ENCODE measurements at places on chromosomes 11 and 22.

DNA sequence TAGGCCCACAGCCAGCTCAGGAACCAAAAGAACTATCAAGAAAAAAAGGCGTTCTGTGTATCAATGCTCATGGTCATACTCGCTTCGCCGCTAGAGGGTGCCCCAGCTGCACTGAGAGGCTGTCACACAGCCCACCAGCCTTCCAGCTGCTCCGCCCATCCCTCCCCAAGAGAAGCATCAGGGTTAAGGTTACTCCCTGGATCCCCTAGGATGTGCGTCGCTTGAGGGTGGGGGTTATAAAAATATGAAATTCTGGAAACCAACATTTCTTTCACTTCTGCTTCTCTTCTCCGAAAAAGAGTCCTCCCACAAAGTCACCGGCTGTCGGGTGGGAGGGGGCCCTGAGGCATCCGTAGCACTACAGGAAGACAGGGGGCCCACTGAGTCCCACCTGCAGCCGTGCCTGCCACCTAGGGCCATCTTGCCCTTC, 1.7 kb downstream of the CBX6 start:
- DNase-seq, result no peak

GRCh38 chr11:8310743-8311298, 47.1 kb upstream of the LMO1 start:
- DNase-seq, result no peak

- DNase-seq, result no peak
These were observed 56.3 kb upstream of the SLC5A12 start for GRCh38 chr11:26778000-26778757.

GRCh38 chr11:122789907-122790306, 48.4 kb upstream of the CRTAM start:
- no peak for DNase-seq

GRCh38 chr11:75816561-75817239, 1.7 kb downstream of the UVRAG start:
- DNase-seq, result no peak

GRCh38 chr22:36753120-36753802, 22.7 kb downstream of the IFT27 start:
- no peak for DNase-seq

- DNase-seq, result no peak
These were observed 731 bp upstream of the SLC37A2 start for GRCh38 chr11:125062218-125062930.

DNA sequence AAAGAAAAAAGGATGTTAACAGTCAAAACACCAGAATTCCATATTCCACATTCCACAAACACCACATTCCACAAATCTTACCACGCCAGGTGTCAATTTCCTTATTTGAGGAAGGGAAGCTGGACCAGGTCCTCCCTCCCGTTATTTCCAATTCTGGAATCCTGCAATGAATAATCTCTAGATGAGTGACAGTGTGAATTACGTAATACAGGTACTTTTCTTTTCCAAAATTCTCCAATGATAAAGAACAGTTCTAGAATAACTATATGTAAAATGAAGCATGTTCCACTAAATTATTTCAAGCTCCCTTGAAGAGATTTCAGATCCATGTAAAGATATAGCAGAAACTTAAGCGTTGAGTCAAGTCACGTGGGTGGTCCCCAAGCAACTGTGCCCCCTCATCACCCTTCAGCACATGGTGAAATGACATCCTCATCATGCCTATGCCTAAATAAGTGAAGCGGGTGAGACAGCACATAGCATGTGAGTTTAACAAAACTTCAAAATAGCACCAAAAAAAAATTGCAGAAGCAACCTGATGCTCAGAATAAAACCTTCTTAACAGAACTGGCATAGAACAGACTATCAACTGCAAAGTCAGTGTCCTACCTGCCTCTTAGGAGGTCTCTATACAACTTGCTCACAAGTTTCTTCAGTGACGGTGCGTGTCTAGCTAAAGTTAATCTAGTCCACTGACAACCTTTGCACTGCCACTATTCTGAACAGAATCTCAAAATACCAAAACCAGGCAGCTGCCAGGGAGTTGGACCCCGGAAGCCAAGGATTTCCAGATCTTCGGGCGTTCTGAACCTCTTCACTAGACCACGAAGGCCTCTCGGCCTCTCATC, 876 bp downstream of the NFRKB start:
- no peak for DNase-seq

DNA sequence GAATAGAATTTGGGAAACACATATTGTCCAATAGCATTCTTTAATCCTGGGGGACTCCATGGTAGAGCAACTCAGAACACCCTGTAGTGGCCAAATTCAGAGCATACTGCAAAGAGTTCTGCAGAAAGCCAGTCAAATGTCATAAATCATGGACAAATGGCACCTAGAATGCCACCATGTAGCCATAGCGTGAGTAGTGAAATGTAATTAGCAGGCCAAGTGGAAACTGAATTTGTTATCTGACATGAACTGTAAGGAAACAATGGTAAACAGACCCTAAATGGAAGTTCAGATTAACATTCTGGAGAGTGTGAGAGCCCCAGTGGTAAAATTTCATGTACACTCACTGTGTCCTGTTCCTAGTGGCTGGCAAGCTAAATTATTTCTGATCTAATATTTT, 7.0 kb upstream of the PRSS23 start:
- no peak for DNase-seq

GRCh38 chr22:19410941-19411689, 20.4 kb downstream of the HIRA start:
- DNase-seq, result no peak

GRCh38 chr22:42227435-42227834, 43.0 kb downstream of the TCF20 start:
- no peak for DNase-seq

GRCh38 chr11:107598225-107599139, 7.5 kb downstream of the ELMOD1 start:
- DNase-seq, result no peak

- DNase-seq, result no peak
These were observed 1.9 kb downstream of the PATL1 start for GRCh38 chr11:59666969-59667368.

DNA sequence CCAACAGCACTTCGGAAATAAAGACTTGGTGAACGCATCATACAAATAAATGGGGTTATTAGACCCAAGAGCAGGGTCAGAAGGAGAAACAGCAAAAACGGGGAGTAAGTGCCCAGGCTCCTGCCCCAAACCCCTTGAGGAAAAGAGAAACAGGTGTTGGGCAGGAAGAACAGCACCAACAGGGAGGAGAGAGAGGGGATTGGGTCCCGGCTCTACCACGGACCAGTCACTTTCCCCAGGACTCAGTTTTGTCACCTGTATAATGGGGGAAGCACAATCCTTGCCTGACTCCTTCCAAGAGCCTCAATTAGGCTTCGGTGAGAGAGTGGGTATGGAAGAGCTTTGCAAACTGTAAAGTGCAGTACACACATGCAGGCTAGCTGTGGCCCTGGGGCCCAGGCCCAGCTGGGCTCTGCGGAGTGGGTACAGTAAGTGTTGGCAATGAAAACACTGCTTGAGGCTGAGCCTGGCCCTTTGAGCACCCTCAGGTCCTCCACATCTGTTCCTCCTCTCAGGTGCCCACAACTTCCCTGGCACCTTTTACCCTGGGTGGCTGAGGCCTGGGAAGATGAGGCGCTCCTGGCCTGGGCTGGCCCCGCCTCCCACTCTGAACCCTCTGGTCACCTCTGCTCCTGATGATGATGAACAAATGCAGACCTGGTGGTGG, 8.9 kb downstream of the SLC29A2 start:
- DNase-seq, result no peak

- no peak for DNase-seq
These were observed 558.5 kb downstream of the MIAT start for GRCh38 chr22:27215871-27216270.

DNA sequence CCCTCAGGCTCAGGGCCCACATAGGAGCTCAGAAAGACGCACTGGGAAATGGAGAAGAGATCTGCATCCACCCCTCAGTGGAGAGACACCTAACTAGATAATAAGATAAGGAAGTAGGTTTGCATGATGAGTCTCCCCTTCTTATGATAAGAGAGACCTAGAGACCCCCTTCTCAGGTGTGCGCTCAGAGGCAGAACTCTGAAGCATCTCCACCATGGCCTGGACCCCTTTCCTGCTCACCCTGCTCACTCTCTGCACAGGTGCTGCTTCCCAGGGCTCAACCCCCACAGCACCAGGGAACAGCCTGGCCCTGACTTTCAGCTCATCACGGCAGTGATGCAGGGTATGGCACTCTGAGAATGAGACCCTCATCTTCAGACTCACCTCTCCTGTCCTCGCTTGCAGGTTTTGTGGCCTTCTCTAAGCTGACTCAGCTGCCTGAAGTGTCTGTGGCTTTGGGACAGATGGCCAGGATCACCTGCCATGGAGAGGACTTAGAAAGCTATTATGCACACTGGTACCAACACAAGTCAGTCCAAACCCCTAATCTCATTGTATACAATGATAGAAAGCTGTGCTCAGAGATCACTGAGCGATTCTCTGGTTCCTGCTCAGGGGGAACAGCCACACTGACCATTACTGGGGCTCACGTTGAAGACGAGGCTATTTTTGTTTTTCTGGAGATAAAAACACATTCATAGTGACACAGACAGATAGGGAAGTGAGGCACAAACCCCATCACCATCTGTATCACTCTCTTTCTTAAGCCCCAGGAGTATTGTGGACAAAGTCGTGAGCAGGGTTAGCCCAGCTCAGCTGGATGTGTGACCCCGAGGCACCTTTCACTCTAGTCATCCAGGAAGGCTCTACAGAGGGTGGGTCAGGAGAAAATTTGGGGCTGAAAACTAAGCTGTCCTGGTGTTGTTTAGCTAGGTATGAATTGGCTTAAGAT, 29.7 kb upstream of the IGLL5 start:
- DNase-seq, result no peak

DNA sequence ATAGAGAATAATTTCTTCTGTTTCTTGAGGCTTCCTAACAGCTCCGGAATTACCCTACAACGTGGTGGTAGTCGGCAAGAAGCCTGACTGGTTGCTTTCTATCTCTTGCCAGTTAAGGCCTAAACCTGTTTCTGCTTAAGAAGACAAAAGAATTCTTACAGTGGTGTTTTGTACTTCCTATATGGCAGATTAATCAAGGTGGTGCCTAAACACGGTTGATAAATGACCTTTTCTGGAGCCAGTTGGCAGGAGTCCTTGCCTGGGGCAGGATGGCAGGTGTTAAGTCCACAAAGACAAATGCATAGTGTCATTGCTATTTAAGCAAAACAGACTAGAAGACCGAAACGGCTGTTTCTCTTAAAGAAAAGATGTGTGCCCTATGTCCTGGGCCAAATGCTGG, 9.9 kb downstream of the GVQW3 start:
- no peak for DNase-seq

- DNase-seq, result no peak
These were observed 54.9 kb downstream of the P4HA3 start for GRCh38 chr11:74256378-74257133.

DNA sequence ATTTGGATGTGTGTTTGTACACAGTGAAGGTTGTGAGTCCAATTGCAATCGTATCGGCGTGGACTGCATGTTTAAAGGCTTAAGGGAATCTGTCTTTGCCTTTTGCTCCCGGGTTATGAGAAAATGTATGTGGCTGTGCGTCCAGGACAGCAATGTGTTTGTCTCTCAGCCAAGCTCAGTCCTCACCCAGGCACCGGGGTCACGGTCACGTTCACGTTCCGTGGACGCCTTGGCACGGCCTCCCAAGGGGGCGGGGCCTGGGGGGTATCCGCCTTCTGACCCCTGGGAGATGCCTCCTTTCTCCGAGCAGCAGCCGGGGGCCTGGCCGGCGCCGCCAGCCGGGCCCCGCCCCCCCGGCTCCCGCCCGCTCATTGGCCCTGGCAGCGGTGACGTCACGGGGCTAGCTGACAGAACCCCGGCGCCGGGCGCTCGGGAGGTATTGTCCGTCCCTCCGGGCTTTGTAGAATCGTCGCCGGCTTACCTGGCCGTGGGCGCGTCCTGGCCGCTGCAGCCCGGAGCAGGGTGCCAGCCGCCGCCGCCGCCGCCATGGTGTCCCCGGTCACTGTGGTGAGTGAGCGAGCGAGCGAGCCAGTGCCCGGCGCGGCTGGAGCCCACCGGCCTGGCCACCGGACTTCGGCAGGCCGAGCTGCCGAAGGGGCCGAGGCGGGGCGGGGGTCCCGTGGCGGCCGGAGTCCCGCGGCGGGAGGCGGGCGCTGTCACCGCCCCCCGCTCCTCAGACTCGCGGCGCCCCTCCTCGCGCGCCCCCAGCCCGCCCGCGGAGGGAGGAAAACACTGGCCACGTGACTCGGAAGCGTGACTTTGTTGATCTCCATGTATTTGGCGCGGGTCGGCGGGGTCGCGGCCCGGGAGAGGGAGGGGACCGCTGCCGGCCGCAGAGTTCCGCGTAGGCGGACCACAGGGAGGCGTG, at the start of gene TMEM86A:
Gene TMEM86A (plus strand): TSS at position 439 of the 928 bp plus-strand sequence. CDS start 108 bp downstream, at position 547.
- peak; percentile 84 for DNase-seq

DNA sequence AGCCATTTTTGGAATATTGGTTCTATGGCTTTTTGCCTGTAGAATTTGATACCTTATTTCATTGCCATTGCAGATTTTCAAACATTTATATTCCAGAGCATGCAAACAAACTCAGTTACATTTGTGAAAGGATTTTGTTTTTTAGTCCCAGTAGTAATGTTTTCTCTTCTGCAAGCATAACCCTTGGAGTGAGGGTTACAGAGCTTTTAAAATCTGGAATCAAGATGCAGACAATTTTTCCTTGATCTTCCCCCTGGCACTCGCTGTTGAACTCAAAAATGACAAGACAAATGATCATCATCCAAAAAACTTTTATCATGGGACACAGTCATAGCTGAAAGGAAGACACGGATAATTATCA, 20.8 kb downstream of the BBOX1 start:
- no peak for DNase-seq

- DNase-seq, result no peak
These were observed 12.3 kb upstream of the LINC01488 start for GRCh38 chr11:69468911-69469885.

DNA sequence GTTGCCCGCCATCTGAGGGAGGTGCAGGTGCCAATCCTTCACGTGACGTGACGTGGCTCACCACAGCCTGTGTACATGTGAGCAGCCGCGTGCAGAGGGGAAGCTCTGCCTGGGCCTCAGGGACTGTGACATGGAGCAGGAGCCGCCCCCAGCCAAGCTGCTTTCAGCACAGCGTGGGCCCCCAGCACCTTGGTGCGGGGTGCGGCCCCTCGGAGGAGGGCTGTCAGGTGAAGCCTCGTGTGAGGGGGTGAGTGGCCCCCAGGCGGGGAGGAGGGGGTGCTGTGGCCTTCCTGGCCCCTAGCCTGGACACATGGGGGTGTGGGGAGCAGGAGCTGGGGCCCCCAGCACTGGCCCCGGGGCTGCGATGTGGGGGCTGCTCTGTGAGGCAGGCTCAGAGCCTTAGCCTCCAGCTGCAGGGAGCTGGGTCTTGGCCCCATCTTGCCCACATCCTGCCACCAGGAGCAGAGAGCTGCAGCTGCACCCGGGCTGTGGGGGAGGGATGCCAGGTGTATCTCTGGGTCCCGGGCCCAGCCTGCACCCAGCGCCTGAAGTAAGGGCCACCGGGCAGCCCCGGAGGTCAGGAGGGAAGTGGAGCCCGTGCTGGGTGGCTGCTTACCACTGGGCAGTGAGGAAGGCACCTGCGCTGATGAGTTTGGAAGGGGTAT, at the start of gene ADORA2A:
Gene ADORA2A (plus strand): TSS at position 100 of the 665 bp plus-strand sequence. CDS start 5,806 bp downstream, outside the sequence.
- DNase-seq, result no peak

GRCh38 chr11:9065607-9066432, 25.6 kb downstream of the SCUBE2 start:
- no peak for DNase-seq

- no peak for DNase-seq
These were observed 4.3 kb downstream of the SSTR3 start for GRCh38 chr22:37207981-37208380.

- DNase-seq, result no peak
These were observed 5.3 kb downstream of the MALAT1 start for GRCh38 chr11:65503949-65504673.

GRCh38 chr11:83441171-83441570, 155.0 kb upstream of the CCDC90B start:
- no peak for DNase-seq

- no peak for DNase-seq
These were observed 68.1 kb downstream of the LIF start for GRCh38 chr22:30178181-30179126.

All from left renal pelvis (tissue), 4 donors.